ENCODE measurements at places on chromosomes 12 and 14.

- DNase-seq = no peak
Observed at GRCh38 chr12:116492703-116493324, 66.4 kb upstream of the MAP1LC3B2 start.

GRCh38 chr14:67357186-67357968 is 2.2 kb downstream of the ATP6V1D start:
- no peak for DNase-seq

- no peak for DNase-seq
Observed at GRCh38 chr12:110765111-110765510, 22.4 kb upstream of the PPP1CC start.

DNA sequence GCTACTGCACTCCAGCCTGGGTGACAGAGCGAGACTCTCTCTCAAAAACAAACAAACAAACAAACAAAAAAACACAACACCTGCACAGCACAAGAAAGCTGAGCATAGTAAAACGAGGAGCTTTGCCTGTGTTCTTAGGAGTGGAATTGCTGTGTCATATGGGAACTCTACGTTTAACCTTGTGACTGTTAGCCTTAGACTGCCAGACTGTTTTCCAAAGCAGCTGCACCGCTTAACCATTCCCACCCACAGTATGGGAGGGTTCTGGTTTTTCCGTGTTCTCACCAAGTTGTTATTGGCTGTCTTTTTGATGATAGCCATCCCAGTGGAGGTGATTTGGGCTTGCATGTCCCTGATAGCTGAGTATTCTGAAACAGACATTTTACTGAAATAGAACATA is 9.2 kb downstream of the WNT5B start:
- no peak for DNase-seq

- no peak for DNase-seq
Observed at GRCh38 chr14:99654235-99654985, 9.5 kb downstream of the HHIPL1 start.

Measured in substantia nigra (tissue), 51 donors.